ENCODE measurements at places on chromosomes 2 and 18.

DNA sequence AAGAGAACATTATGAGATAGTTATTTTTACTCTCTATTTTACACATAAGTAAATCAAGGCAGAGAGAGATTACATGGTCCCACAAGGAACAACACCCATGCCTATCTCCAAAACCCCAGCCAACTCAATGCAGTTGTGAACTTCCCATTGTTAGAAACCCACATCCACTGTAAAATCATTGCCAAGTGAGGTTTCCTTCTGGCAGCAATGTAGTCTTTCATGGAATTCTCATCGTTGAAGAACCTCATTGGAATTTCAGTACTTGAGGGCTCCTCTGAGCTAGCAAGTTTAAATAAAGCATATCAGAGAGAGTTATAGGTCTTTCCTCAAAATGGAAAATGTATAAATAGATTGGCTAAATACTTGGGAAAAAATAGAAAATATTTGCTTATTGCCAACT is 105.2 kb downstream of the RAD51AP2 start:
- DNase-seq, result no peak

GRCh38 chr18:43034683-43035500 is 80.6 kb downstream of the RIT2 start:
- no peak for DNase-seq

DNA sequence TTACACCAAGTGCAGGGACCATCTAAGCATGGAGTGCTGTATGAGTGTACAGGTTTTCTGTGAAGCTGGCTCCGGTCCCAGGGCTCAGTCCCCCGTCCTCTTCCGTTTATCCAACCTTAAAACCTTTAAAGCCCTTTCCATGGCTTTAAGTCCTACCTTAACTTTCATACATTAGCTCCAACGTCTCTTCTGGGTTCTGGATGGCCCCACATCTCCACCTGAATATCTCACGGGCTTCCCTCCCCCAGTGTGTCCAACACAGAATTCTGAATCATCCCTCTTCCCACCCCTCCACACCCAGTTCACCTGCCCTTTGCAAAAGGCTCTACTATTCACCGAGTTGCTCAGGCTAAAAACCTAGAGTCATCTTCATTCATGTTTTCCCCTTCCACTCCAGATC is 12.8 kb downstream of the ARHGAP25 start:
- DNase-seq, result no peak

GRCh38 chr2:113124181-113124961 is 3.0 kb upstream of the IL1RN start:
- DNase-seq, result no peak

DNA sequence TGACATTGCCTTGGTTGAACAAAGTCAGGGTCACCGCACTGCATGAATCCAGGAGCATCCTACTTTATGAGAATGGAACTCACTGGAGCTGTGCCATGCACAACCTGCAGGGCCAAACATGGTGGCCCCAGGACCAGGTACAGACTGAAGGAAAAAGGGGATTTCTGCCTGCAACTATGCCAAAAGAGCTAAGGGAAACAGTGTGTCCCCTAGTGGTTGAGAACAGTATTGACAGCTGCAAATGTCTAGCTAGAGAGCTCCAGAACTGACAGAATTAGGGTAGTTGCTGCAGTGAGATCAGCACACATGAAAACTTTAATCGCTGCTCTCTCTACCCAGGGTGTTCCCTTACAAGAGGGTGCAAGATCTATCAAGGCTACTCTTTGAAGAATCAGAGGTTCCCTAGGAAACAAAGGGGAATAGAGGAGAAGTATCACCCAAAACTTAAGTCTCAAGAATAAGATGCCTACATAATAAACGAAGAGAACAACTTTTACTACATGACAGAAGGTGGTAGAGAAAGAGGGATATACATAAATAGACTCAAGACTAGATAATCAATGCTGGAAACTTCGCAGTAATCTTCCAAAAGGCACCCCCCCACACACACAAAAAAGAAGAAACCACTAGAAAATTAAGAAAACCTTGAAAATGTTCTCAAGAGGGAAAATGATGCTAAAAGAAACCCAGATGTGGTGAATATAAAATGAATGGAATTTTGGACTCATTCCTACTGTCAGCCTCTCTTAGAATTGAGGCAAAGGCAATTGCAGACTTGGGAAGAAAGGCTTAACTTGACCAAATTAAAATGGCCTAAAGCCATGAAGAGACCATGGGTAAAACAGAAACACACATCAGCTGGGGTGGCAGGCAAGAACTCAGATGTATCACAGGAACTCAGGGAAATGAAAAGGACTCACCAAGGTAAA is 43.6 kb upstream of the IHH start:
- DNase-seq, result peak; percentile 81

GRCh38 chr2:12240206-12240605 is 476.5 kb upstream of the TRIB2 start:
- no peak for DNase-seq

- DNase-seq, result peak; percentile 31
Observed at GRCh38 chr2:61426267-61426897, 44.5 kb downstream of the USP34 start.

DNA sequence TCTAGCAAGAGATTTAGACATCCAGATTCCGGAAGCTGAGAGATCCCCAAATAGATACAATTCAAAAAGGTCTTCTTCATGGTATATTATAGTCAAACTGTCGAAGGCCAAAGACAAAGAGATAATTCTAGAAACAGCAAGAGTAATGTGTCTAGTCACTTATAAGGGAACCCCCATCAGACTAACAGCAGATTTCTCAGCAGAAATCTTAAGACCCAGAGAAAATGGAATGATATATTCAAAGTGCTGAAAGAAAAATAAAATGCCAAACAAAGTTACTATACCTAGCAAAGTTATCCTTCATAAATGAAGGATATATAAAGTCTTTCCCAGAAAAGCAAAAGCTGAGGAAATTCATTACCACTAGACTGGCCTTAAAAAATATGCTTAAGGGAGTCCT is 36.1 kb upstream of the PAX3 start:
- no peak for DNase-seq

GRCh38 chr18:79584491-79585394 is 94.9 kb upstream of the CTDP1 start:
- DNase-seq, result no peak

GRCh38 chr2:24702800-24703199 is 90.4 kb downstream of the PTRHD1 start:
- no peak for DNase-seq

DNA sequence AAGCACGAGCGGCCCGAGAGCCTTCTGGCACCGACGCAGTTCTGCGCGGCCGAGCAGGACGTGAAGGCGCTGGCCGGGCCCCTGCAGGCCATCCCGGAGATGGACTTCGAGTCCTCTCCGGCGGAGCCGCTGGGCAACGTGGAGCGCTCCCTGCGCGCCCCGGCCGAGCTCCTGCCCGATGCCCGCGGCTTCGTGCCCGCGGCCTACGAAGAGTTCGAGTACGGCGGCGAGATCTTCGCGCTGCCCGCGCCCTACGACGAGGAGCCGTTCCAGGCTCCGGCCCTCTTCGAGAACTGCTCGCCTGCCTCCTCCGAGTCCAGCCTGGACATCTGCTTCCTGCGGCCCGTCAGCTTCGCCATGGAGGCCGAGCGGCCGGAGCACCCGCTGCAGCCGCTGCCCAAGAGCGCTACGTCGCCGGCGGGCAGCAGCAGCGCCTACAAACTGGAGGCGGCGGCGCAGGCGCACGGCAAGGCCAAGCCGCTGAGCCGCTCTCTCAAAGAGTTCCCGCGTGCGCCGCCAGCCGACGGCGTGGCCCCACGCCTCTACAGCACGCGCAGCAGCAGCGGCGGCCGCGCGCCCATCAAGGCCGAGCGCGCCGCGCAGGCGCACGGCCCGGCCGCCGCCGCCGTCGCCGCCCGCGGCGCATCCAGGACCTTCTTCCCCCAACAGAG is 70.4 kb downstream of the ARHGEF33 start:
- no peak for DNase-seq

DNA sequence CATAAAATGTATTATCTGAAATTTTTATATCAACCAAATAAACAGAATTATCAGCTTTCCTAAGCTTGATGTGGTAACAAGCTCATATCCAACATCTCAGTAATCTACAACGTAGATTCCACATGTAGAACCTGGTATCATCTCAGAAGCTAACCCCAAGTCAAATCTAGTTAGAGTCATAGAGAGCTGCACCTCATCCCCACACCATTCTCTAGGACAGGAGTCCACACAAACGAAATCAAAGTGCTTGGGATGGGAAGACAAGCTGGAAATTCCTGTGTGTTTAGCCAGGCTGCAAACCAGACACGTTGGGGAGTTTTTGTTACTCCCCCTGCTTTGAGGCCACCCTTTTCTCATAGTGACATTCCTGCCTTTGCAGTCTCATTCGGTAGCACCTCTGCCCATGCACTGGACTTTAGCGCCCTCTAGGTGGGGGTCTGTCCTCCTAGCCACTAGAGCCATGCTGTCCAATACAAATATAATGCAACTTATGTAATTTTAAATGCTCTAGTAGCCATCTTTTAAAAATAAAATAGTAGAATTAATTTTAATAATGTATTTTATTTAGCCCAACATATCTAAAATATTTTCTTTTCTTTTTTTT is 28.1 kb upstream of the SATB2 start:
- DNase-seq, result peak; percentile 78

DNA sequence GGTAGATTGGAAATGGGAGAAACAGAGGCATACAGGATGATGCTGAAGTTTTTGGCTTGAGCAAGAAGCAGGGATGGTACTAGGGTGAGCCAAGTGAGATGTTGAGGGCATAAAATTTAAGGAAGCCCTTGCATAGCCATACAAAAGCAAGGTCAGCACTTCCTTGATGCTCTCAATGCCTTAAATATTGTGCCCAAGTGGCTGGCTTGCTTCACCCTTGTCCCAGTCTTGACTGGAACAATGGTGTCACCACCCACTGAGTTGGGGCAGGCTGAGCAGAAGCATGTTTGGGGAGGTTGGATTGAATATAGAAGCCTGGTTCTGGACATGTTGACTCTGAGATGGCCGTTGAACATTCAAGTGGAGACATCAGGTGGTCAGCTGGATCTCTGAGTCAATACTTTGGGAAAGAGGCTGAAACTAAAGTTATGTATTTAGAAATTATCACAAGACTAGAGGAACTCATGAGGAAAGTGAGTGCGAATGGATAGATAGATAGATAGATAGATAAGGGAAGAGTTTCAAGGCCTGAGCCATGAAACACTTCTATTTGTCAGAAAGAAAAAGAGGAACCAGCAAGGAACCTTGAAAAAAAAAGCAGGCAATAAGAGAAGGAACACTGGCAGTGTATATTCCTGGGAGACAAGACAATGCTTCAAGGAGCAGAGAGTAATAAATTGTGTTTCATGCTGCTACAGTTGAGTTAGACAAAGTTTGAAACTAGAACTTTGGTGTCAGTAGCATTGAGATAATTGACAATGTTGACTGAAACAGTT is 43.0 kb upstream of the HNMT start:
- DNase-seq, result no peak

- DNase-seq, result no peak
Observed at GRCh38 chr2:207513551-207514257, 16.1 kb upstream of the CREB1 start.

- DNase-seq, result no peak
Observed at GRCh38 chr2:30098266-30099005, 48.4 kb upstream of the YPEL5 start.
